ENCODE measurements at places on chromosomes 12 and 14. TPM values are rescaled to one million over a fixed set of nuclear protein-coding genes. Genes with fewer than 3 reads are reported as not detected.

NELL2 gene
- 22.2 TPM for polyA plus RNA-seq

HOMEZ gene
- polyA plus RNA-seq, result 28.0 TPM

FRMD6 gene
- 18.0 TPM for polyA plus RNA-seq

PTPN6 gene
- polyA plus RNA-seq, result 19.1 TPM

RND1 gene
- polyA plus RNA-seq, result 4.2 TPM

TSPAN19 gene
- 1.2 TPM for polyA plus RNA-seq

KRT71 gene
- polyA plus RNA-seq, result not detected

PPP4R4 gene
- 0.15 TPM for polyA plus RNA-seq

EMP1 gene
- 119 TPM for polyA plus RNA-seq

KRT86 gene
- polyA plus RNA-seq, result not detected

- DNase-seq, result no peak
These were observed 10.6 kb downstream of the PHLDA1 start for GRCh38 chr12:76020731-76021672.

- DNase-seq, result no peak
These were observed 93.5 kb upstream of the CEP83 start for GRCh38 chr12:94553130-94553519.

GRCh38 chr14:55540847-55541773 lies 38.9 kb upstream of the KTN1 start:
- no peak for DNase-seq

DNA sequence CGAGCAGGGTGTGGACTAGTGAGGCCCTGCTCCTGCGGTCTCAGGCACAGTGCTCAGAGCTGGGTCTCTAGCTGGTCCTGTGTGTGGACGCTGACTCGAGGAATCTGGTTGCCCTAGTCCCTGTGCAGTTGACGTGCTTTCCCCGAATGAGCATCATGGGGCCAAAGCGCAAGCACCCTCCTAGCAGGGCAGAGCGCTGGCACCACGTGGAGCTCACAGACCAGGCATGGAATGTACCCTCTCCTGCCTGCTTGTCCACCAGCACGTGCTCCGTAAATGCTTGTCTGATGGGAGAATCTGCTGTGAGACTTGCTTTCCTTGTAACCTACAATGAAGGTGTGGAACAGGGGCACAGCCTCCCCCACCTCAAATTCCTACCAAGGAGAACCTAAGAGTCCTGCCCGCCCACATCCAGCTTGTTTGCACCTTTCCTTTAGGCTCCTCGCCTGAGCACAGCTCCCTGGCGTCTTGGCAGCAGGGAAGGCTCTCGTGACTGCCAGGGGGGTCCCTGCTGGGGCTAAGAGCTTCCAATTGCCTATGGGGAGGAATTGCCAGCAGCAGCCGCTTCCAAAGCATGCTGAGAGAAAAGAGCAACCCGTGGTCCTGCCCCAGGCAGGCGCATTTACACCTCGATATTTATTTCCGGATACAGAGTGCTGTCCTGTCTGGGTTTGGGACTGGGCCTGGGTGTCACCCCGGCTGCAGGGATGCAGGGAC lies 125.0 kb downstream of the PIWIL1 start:
- no peak for DNase-seq

DNA sequence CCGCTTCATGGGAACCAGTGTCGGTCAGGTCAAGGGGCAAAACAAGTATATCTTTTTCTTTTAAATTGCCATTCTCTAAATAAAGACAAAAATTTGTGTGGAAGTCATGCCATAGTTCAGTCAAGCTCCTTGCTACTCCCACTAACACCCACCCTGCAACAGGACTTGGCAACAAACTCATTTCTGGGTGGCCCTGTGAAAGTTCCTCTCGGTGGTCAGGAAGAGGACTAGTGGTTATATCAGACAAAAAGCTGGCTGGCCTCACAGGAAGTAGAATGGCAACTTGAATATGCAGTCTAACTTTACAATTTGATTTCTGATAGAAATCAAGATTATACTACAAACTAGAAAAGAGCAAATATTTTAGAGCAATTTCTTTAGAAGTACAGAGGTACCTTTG lies 11.2 kb downstream of the DHRS7 start:
- no peak for DNase-seq

DNA sequence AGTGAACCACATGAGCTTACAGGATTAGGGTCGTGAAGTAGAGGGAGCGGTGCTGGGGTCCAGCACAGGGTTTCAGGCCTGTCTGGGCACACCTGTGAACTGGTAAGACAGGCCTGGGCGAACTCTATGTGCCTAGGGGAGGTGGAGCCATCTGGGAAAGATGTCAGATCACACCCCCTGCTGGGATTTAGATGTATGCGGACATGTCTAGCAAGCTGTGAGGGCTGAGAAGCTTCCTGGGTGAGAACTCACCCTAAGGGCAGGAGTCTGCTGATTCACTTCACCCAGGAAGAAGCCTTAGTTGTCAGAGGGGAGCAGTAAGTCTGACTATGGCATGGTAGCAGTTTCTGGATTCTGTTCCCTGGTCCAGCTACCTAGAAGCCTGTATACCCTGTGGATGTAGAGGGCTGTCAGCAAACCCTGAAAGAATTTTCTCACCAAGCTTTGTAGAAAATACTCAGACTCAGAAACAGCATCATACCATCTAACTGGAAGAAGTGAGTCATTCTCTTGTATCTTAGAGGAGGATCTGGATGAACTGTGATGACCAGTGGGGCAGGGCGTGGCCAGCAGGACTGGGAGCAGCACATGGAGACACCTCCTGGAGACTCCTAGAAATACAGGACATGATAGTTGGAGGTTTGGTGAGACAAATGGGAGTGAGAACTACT lies 11.2 kb upstream of the PYGL start:
- DNase-seq, result no peak

DNA sequence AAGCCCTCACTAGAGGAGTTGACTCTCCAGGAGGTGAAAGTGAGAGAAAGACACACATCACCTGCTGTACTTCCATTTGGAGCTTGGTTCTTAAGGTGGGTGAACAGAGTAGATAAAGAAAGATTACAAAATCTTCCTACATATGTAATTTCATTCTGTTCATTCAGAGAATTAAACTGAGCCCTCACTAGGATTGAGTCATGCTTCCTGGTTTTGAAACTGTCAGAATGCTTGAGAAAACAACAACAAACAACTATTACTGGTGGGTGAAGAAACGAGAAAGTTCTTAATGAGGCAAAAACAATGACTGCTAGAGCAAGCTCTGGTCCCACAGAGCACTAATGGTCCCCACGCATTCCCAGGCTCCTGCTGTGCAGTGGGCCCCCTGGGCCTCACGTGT lies 841.7 kb downstream of the VRK1 start:
- no peak for DNase-seq

DNA sequence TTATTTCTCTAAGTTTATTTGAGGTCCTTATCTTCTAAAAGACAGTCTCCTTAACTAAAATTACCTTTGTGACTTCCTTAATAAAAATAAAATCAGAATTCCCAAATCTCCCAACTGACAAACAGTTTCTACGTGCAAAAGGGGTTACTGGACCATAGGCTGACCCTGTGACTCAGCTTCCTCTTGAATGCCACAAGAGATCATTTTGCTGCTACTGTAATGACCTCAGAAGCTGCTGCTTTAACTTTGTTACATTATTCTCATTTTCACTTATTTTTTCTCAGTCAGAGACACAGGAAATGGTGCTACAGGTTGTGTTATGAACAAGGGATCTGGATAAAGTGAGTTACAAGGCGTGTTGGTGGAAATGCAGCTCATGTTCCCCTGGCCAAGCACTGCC lies 132.2 kb upstream of the TMTC2 start:
- no peak for DNase-seq

GRCh38 chr14:72643317-72643801 lies 250.5 kb downstream of the DPF3 start:
- no peak for DNase-seq

GRCh38 chr12:123815968-123816367 lies 53.9 kb downstream of the DNAH10 start:
- no peak for DNase-seq

DNA sequence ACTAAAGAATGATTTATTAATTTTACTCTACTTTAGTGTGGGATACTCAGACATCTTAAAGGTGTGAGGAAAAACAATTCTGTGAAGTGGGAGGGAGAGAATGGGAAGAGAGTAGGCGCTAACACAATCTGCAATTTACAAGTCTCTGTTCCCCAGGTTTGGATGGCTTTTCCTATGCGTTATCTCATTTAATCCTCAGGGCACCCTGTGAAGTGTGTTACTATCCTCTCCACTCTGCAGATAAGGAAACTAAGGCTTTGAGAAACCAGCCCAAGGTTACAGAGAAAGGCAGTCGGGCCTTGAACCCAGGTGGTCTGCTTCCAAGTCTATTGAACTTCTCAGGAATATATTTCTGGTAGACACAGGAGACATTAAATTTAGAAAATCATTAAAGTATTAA lies 36.2 kb upstream of the TUBA1C start:
- no peak for DNase-seq

DNA sequence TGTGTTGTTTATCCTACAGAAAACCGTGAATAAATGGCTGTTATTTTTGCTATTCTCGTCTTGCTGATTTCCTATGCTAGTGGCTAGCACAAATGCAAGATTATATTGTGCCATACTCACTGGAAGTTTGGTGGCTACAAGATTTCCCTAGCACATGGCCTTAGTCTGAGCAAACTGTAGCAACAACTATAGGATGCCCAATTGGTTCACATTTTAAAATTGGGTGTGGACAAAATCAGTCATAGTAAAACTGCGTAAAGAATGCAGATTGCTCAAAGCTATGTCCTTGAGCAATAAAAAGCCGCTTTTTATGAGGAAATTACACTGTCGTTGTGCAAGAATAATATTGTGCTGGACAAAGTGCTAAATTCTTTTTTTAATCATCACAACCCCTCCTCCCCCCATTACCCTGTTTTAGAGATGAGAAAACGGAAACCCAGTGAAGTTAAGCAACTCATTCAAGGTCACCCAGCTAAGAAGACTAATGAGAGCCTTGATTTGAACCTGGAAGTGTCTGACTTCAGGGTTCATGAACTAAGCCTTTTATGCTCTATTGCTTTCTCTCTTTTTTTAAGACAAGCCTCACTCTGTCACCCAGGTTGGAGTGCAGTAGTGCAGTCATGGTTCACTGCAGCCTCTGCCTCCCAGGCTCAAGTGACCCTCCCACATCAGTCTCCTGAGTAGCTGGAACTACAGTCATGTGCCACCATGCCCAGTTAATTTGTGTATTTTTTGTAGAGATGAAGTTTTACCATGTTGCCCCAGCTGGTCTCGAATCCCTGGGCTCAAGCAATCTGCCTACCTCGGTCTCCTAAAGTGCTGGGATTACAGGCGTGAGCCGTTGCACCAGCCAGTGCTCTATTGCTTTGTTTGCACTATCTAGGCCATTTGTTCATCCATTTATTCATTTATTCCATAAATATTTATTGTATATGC lies 73.6 kb downstream of the SRGAP1 start:
- peak; percentile 64 for DNase-seq

DNA sequence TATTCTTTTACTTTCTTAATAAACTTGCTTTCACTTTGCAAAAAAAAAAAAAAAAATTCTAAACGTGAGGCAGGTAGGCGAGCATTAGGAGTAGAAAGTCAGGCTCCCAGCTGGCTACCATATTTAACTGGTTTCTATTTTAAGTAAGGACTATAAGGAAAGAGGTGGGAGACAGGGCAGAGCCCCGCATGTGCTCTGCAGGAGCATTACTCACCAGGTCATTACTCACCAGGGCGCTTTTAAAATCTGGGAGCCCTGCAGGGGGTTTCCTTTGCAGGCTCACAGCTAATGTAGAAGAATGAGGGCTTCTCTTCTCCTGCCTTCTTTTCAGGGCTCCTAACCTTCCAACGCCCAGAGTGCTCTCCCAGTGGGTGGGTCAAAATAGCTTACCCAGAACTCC lies 14.0 kb upstream of the DPF3 start:
- no peak for DNase-seq

DNA sequence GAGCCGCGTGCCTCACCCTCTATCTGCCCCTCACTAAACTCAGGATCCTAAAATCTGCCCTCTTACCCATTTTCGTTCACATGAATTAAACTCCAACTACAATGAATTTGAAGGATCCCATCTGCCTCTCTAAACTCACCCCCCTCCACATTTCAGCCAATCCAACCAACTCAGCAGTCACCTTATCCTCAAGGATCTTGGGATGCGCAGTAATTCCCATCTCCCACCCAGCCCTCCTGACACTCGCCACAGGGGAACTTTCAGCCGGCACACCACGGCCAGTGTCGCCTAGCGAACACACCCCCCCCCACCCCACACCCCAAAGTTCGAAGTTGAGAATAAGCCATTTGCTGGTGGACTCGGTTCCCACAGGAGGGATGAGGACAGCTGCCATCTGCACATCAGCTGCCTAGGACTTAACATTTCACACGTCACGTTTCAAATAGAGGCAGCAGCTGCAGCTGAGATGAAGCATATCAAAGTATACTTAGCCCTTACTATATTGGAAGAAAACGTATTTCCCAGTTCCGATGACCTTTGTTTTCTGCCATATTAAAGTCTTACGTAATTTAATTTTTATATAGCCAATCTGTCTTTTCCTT lies 8.7 kb upstream of the SELPLG start:
- DNase-seq, result no peak

DNA sequence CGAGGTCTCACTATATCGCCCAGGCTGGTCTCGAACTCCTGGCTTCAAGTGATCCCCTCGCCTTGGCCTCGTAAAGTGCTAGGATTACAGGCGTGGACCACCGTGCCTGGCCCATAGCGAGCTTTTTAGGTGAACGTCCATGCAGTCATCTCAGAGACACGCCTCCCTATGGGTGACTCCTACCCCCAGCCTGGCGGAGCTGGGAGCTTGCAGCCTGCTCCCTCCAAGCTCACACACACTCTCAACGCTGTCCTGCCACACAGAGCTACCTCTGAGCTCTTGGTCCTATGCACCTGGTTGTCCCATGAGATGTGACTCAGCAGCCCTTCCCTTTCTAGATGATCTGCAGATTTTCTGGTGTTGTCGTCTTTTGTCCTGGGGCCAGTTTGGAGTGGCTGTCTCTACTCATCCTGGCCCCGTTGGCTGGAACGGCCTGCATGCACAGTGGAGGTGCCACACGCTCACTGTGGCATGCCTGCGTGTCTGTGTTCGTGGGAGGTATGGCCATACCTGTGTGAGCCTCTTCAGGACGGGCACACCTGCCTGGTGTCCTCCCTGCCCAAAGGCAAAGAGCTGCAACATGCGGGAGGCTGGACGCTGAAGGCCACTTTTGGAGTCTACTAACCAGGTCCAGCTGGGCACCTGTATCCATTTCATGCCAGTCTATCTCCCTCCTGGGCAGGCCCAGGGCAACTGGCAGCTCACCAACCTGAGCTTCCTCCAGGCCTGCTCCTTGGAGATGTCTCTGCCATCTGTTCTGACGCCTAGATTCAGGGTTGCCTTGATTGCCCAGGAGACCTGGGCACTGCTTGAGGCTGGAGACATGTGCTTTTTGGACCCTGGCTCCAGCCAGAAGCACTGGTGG lies 18.1 kb downstream of the CABP1 start:
- DNase-seq, result no peak

GRCh38 chr12:2264651-2265232 lies 212.0 kb downstream of the CACNA1C start:
- no peak for DNase-seq

- no peak for DNase-seq
These were observed 21.2 kb upstream of the CDCA4 start for GRCh38 chr14:105041841-105042765.

- DNase-seq, result no peak
These were observed 36.3 kb downstream of the STON2 start for GRCh38 chr14:81363746-81364378.

GRCh38 chr12:21710958-21711775 lies 53.5 kb upstream of the LDHB start:
- DNase-seq, result peak; percentile 47

Data from right renal pelvis (tissue), 4 donors.